ENCODE measurements at places on chromosomes 13 and 19.

DNA sequence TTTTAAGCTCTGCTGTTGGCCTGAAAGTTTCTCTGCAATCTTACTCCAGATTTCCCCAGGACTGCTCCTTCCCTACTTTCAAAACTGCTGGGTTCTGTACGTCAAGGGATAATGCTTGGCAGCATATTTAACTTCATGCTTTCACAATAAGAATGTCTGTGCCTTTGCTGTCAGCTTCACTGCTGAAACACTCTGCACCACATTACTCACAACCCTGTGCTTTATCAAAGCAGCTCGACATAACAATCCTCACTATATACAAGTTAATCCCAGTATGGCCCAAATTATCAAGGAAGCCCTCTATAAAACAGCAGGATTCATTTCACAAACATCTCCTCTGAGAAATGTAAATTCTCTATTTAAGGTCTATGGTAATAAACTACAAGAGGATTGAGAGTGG lies 17.5 kb downstream of the LATS2 start:
- no peak for DNase-seq

DNA sequence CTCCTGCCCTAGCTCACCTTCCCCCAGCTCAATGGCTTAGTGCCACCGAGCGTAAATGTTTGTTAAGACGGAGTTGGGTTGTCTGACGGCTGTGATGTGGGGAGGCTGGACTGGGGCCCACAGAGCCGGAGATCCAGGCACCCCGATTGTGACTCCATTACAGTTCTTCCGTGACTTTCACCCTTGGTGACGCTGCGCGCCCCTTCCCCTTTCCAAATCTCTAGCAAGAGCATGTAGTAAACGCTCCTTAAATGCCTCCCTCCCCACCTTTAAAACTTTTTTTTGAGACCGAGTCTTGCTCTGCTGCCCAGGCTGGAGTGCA lies 829 bp downstream of the REEP6 start:
- no peak for DNase-seq

DNA sequence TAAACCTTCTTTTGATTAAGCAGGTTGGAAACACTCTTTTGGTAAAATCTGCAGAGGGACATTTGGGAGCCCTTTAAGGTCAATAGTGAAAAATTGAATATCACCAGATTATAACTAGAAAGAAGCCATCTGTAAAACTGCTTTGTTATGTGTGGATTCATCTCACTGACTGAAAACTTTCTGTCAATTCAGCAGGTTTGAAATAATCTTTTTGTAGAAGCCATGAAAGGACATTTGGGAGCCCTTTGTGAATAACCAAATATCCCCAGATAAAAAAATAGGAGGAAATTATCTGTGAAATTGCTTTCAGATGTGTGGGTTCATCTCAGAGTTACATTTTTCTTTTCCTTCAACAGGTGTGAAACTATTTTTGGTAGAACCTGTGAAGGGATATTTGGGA lies 1690.7 kb downstream of the UQCRFS1 start:
- no peak for DNase-seq

DNA sequence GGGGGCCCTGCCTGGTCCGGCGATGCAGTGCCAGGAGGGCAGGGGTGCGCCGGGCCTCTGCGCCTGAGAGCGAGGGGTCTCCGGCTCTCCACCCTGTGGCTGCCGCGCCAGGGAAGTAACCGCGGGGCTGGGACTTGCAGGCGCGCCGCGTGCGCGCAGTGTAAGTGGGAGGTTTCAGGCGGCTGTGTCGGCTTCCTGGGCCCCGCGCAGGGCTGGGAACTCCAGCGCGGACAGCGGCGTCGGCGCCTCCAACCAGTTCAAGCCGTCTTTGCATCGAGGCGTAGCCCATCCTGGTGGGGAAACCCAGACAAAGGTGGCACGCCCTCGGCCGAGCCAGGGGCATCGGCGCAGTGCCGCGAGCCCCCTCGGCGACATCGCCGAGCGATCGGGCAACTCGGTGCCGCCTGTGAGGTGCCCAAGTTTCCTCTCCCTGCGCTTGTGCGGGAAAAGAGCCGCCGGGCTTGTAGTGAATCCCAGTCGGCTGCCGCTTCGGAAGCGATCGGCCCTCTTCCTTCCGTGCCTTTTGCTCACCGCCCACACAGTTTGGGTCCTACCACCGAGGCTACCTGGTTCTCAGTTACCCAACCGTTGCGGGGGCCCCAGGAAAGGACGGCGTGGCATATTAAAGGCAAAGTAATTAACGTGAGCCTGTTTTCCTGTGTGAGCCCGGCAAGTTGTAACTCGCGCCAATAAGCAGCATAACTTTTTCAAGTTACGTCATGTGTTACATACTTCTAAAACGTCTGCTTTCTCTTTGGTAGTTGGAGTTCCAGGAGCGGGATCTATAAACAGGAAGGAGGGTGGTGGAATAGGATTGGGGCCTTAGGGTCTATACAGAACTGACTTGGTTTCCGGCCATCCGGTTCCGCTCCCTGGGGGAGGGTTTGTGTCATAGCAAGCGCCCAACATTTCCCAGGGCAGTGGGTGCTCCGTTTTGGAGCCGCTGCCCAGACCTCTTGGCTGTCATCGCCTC lies 1.2 kb downstream of the LRCH1 start:
- DNase-seq: peak; percentile 51

DNA sequence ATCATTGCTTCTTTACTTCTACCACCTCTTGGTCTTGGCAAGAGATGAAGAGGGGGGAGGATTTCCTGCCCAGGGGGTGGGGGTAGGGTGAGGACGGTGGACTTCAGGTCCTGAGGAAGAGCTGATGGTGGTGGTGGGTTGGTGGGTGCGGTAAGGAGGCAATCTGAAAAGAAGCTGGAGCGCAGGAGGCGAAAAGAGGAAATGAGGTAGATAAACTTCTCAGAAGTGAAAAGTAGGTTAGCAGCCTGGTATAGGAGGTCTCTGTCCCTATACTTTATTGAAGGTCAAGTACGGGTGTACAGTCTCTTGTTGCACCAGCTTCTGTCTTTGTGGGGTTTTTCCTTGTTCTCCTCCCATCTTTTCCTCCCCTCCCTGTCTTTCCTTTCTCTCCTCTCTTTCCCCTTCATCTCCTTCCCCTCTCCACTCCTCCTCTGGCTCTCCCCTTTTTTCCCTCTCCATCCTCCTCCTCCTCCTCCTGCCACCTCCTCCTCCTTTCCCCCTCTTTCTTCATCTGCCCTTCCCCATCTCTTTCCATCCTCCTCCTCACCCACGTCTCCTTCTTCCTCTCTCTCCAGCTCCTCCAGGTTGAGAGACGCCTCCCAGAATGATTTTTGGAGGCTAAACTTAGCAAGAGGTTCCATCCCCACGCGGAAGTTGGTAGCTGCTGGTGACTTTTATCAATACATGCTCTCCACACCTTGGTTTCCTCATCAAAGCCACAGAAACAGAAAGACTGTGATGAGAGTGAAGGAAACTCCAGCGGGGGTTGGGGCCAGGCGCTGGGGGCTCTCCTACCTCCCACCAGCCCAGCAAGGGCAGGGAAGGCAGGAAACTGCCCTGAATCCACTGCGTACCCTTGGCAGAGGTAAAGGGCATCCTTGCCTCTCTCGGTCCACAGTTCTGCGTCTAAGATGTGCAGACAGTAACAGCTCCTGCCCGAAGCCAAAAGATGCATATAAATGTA lies 15.3 kb downstream of the TNFSF14 start:
- no peak for DNase-seq

DNA sequence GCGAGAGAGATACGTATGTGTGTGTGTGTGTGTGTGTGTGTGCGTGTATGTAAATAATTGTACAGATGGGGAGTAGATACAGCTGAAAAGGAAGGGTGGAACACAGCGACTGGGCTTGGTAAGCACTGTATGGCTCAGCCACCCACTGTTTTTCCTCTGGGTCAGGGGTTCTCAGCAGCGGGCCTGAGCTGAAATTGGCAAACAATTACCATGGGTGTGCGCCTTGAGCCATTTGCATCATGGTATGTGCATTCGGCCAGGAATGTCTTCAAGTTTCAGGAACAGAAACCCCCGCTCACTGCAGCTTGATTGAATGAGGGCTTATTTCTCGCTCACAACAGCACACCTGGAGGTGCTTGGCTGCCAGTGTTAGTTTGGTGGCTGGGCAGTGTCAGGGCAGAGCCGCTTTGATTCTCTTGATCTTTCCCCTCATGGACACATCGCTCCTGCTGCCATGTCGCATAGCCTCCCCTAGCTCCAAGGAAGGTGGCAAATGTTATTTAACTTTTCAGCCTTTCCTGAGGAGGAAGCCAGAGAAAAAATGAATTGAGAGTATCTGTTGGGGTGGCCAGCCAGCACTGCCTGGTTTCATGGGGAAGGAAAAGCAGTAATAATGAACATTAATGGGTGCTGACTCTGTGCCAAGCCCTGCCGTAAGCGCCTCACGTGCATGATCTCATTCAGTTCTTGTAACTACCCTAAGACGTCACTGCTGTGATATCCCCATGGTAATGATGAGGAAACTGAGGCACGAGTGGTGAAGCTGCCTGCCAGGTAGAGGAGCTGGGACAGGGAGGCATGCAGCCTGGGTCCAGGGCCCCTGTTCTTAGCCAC lies 126.9 kb downstream of the SIPA1L3 start:
- no peak for DNase-seq

- DNase-seq: no peak
Measured at GRCh38 chr13:105918842-105919741, 616.4 kb downstream of the EFNB2 start.

GRCh38 chr13:69194130-69194529 lies 913.5 kb upstream of the ATXN8OS start:
- DNase-seq: no peak

DNA sequence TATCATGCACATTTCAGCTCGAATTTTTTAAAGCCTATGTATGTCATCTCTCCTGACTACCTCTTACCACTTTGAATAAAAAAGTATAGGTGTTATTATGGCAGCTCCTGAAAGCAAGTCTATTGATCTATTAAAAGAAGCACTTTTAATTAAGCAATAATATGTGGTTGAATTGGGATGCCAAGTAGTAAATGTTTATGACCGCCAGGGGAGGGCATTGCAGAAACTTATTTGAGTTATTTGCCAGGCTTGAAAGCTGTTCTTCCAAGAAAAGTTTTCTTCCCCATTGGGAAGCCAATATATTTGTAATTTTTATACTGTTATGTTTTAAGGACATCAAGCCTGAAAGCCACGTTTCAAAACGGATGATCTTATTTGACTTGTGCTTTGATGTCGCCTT lies 88.1 kb upstream of the SOX21 start:
- no peak for DNase-seq

DNA sequence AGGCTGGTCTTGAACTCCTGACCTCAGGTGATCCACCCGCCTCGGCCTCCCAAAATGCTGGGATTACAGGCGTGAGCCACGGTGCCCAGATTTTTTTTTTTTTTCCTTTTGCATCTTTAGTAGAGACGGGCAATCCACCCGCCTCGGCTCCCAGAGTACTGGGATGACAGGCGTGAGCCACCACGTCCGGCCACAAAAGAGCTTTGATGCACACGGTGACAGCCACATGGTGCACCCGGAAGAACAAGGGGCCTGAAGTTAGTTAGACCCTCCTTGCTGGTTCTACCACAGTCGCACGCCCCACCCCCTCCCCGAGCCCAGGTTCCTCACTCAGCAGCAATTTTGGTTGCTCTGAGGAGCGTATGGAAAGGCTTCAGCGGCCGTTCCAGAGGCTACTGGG lies 54.2 kb upstream of the USE1 start:
- no peak for DNase-seq

DNA sequence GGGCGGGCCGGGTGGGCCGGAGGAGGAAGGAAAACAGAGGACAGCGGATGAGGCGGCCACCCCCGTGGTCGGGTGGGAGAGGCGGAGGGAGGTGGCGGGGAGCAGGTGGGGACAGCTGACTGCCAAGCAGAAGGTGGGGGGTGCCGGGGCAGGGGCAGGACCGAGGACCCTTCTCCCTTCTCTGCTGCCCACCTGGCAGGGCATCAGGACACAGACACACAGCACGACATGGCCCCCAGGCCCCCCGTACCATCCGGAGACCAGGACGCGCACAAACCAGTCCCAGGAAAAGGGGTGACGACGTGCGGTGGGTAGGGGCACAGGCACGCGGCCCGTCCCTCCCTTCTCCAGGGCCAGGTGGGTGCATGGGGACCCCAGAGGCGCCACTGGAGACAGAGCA lies 11.0 kb upstream of the CACTIN start:
- DNase-seq: no peak

GRCh38 chr19:16915135-16915534 lies 26.3 kb downstream of the F2RL3 start:
- DNase-seq: no peak

DNA sequence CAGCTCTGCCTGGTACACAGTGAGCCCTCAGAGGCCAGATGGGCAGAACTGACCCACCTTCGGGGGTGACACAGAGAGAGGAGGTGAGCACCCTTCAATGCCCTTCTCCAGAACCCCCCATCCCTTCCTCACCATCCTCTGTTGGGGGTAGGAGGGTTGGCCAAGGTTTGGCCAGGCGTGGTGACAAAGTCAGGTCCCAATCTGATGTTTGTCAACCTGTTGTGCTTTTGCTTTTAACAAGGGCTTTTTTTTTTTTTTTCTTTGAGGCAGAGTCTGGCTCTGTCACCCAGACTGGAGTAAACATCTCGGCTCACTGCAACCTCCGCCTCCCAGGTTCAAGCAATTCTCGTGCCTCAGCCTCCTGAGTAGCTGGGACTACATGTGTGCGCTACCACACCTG lies 7.3 kb downstream of the PTGIR start:
- DNase-seq: no peak

DNA sequence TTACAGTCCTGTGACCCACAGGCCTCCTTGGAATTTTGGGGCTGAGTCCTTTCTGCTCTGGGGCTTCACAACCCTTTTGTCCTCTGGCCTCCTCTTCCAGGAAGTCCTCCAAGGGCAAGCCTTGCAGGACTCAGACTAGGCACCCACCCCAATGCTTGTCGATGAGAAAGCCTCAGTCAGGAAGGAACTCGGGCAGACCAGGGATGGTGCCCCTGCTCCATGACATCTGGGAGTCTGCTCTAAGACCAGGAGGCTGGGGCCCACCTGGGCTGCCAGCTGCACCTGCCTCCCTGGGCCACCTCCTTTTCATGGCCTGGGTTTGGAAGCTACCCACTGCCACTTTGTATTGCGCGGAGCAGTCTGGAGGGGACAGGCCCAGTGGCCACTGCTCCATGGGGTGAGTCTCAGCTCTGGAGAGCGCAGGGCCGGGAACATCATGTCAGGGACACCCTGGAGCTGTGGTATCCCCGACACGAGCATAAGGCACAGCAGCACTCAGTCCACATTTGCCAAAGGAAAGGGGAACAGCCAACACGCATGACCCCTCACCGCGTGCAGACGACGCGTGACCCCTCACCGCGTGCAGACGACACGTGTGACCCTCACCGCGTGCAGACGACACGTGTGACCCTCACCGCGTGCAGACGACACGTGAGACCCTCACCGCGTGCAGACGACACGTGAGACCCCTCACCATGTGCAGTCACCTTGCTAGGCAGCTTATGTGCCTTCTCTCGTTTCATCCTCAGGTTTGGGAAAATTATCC lies 10.8 kb downstream of the C2CD4C start:
- DNase-seq: no peak

- DNase-seq: no peak
Measured at GRCh38 chr13:112623051-112623711, 35.2 kb upstream of the TUBGCP3 start.

DNA sequence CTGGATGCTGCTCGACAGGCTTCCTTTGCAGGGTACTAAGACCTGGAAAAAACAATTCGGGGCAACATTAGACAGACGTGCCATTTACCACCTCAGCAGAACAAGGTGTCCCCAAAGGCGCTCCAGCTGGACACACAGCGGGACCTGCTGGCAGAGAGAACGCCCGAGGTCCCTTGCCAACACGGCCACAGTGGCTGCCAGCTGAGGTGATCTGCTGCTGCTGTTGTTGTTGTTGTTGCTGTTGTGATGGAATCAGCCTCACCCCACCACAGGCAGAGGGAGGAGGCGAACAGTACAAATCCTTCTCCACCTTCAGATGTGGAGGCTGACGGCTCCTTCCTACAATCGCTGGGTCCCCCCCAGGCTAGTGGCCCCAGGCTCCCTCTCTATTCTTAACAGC lies 25.2 kb downstream of the ANKRD27 start:
- DNase-seq: no peak

- DNase-seq: peak; percentile 21
Measured at GRCh38 chr19:17184371-17184841, 30.8 kb upstream of the USE1 start.

Measured in T-helper 1 cell (primary cell).